ENCODE measurements at places on chromosomes 6 and 20.
A peak's percentile ranks its signal among the peaks of the same experiment; 100 is the strongest.

GRCh38 chr6:34834789-34835518 is 43.1 kb downstream of the BLTP3A start:
- DNase-seq, result no peak

- DNase-seq, result no peak
Observed at GRCh38 chr20:51120868-51121267, 98.0 kb upstream of the KCNG1 start.

- DNase-seq, result peak; percentile 35
Observed at GRCh38 chr20:60057866-60058807, 99.9 kb downstream of the CDH26 start.

GRCh38 chr20:9323622-9324021 is 190.8 kb upstream of the LAMP5 start:
- no peak for DNase-seq

DNA sequence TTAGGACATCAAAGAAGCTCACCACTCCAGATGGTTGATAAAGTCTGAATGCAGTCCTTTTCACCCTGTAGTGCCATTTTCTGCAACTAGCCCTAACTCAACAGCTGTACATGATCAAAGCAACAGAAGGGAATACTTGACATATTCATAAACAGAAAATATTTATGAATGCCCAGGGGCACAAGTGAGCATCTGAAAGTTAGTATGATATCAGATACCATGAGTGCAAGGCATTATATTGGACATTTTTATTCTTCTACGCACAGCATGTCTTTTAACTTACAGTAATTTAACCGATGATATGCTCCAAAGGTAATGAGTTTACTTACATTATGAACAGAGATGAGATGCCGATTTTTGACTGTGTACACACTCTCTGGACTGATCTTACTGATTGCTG is 142.0 kb downstream of the MCHR2 start:
- no peak for DNase-seq

DNA sequence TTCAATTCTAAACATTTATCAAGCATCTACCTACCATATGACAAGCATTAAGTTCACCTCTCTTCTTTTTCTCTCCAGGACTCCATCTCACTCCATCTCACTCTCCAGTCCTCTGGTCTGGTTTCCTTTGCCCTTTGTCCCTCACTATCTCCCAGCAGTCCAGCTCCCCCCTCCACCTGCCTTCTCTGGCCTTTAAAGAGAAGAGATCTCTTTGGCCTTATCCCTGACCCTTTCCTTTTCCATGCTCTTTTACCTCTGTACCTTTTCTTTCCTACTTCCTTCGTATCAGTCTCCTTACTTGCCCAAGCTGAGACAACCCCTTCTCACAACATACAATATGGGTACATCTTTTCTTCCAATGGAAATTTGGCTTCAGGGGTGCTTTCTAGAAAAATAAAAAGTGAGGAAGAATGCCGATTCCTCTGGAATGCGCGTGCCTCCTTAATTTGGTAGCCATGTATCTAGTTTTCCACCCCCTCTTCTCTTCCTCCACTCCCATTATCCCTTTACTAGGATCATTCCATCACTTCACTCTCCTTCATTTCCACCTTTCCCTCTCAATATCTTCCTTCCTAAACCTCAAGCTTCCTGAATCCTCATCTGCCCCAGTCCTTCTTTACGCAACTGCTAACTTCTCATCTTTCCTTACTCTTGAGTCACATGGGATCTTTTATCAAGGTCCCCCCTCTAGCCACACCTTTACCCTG is 745 bp upstream of the AGPAT1 start:
- no peak for DNase-seq

- DNase-seq, result no peak
Observed at GRCh38 chr20:19493794-19494495, 264.1 kb upstream of the RIN2 start.

DNA sequence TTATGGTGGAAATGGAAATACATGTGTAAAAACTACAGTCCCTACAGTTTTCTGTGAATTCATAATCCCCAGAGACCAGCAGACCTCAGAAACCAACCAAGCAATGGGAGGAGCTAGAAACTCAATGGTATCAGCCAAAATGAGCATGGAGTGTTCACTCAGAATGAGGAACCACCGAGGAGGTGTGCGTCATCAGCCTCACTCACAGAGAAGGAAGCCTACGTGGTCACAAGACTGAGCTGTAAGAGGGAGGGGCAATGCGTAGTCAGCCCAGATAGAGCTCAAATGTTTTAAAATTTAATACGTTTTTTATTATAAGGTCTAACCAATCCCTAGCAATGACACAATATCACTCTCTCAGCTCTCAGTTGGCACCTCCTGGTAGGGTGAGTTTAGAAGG is 17.4 kb downstream of the MYLK4 start:
- DNase-seq, result no peak

- no peak for DNase-seq
Observed at GRCh38 chr20:32497589-32498224, 87.4 kb downstream of the NOL4L start.

DNA sequence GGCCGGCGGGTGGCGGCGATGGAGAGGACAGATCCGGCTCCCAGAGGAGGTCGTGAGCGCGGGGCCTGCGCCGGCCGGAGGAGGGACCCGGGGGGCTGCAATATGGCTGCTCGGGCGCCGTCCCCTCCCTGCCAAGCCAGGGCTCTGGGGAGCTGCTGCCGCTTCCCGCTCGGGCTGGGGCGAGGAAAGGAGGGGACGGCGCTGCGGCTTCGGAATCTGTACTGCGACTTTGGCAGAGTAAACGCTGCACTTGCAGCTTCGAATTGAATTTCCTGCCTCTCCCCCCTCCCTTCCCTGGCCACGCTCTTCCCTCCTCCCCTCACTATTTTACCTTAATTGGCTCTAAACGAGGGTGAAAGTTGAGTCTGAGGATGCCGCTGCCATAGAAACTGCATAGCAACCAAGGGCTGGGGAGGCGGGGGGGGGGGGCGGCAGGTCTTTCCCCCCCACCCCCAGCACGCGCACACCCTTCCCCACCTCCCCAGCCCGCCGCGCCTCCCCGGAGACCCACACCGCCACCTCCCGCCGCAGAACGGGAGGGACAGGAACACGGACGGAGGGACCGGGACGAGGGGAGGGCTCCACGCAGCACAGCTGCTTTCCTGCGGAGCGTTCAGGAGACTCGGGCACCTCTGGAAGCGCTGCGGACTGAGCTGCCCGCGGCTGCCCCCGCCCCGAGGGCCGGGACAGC is 93.9 kb downstream of the RNASET2 start:
- DNase-seq, result peak; percentile 25

DNA sequence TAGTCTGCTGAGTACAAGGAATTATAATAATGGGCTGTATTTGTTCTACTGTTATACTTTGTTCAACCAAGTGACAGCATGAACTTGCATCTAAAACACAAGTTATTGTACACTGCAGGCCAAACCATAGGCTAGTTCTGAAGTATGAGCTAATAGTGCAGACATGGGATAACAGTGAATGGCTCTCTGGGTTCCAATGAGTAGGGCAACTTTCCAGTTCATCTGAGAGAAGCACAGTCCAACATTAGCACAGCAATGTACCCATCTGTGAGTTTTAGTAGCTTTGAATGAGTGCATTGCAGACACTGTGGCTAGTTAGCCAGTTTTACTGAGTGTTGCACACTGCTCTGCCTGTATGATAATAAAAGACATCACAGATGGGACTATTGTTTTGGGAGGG is 56.5 kb upstream of the FUT9 start:
- no peak for DNase-seq

GRCh38 chr20:62887152-62887859 is 25.7 kb upstream of the TCFL5 start:
- no peak for DNase-seq

DNA sequence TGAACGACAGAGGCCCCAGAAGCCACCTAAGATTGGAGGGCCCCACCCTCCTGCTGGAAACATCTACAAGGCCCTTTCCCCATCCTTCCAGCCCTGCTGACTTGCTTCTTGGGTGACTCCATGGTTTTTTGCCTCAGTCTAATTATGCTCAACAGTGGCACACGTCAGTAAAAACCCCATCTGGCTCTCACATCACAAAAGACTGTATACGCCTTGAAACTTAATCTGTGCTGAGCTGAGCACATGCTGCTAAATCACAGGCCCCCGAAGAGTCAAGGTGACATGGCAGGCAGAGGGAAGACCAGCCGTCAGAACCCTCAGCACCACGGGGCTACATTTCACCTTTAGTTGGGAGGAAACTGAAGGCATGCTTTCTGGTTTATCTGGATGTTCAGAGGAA is 323.1 kb downstream of the CDH26 start:
- DNase-seq, result no peak

GRCh38 chr20:2207770-2208097 is 88.1 kb upstream of the TGM3 start:
- DNase-seq, result no peak

GRCh38 chr6:7195339-7196018 is 87.7 kb downstream of the RREB1 start:
- DNase-seq, result no peak

DNA sequence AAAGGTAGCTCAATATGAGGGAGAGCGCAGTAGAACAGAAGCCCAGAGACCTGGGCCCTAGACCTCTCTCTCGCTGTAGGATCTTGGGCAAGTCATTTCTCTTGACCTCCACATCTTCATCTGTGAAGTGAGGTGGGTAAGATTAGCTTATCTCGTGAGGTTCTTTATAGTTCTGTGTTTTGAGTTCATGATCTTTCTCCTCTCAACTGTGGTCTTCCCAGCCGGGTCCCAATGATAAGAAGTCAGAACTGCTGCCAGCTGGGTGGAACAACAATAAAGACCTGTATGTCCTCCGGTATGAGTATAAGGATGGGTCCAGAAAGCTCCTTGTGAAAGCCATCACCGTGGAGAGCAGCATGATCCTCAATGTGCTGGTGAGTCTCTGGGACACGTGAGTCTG is 6.9 kb downstream of the PSMF1 start:
- DNase-seq, result no peak

GRCh38 chr6:14119784-14120183 is 2.2 kb downstream of the CD83 start:
- DNase-seq, result no peak

- DNase-seq, result no peak
Observed at GRCh38 chr6:38025451-38025850, 205.9 kb downstream of the ZFAND3 start.

GRCh38 chr20:23358923-23359593 is 2.9 kb upstream of the GZF1 start:
- DNase-seq, result no peak

DNA sequence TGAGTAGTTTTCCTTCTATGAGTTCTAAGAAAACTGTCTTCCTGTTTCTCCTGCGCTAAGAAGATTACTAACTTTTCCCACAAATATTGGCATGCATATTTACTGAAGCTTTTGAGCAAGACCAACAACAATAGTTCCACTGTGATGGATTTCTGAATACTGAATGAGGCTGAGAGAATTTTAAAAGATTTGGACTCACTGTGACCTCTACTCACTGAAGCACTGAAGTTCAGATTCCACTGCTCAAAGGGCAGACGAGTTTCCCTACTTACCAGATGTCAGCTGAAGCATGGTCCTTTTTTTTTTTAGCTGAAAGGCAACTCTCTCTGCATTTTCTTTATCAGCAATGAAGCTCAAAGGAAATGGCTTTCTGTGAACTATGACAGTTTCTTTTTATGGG is 718.5 kb downstream of the RFPL4B start:
- DNase-seq, result no peak

DNA sequence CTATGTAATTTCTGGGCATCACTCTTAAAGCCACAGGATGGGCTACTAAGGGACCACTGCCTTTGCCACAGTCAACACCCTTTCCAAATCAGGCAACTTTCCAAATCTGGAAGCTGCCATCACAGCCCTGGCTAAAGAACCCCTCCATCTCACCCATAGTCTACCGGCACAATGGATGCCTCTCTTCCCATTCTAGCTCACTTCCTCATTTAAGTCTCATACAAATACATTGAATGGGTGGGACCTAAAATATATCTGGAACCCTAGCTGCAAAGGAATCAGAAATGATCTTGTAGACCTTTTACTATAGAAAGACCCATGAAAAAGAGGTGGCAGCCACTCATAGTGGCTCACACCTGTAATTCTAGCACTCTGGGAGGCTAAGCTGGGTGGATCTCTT is 3.3 kb upstream of the TREML4 start:
- no peak for DNase-seq

GRCh38 chr20:37934634-37935375 is 31.9 kb downstream of the VSTM2L start:
- no peak for DNase-seq

DNA sequence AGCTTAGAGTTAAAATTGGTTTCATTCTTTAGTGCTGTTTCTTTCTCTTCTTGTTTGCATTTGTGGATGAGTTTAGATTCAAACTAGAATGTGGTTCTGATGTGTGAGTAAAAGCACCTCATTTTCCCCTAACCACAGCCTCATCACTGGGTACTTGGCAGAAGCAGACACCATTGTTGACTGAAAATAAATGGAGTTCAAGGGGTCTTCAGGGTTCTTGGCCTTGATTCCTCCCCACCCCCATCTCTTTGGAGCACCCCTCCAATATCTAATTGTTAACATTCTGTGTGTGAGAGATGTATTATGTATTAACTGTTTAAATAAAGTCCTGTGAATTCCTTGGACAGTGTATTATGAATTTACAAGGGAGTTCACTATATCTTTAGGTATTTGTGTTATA is 59.6 kb downstream of the JARID2 start:
- no peak for DNase-seq

DNA sequence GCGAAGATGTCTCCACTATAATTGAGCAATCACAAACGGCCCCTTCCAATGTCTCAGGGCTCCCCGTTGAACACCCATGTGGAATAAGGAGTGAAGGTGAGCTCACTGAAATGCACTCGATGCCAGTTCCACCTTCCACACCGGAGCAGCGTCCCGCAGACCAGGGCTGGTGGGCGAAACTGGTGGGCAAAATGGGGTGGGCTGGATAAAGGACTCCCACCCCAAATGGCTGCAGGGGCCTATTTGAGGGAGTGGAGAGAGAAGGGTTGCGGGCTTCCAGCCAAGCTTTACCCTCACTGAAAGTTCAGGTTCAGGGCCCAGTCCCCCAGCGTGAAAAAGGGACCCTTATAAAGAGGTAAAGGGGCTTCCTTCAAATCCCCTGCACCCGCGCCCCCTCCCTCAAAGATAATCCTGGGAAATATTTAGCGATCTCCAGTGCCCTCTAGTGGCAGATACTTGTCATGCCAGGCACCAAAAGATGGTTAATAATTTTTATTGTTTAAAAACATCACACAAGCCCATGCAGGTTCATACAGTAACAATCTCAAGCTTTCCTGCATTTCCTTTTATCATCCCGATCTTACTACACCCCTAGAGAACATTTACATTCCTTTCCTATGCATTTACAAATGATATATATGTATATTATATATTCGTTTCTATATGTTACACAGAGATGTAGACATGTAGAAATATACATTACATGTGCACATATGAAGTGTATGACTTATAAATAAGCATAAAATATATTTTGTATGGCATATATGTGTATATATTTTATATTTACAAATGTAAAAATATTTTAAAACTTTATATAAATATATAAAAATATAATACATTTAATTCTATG is 58.2 kb upstream of the NKX2-2 start:
- peak; percentile 25 for DNase-seq

DNA sequence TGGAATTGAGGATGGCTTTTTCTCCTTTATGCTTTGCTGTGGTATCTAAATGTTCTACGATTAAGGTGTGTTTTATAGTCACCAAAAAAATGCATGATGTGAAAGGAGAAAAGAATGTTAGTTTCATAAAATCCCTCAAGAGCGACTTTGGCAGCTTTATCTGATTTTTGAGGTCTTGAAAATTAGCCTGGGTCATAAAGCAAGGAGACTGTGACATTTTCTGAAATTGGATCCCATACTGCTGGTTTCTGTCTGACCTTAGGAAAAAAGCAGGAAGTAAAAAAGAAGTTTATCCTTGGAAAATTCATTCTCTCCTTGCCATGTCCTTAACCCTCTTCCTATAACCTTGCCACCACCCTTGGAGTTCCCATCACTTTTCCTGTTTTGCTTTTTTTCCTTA is 525.3 kb downstream of the CD83 start:
- no peak for DNase-seq
